AG08395 (cell line): ENCODE measurements at places on chromosomes 3 and 15.

- DNase-seq = no peak
Measured at GRCh38 chr15:81724536-81724935, 321.3 kb downstream of the MEX3B start.

- DNase-seq = no peak
Measured at GRCh38 chr3:71072287-71072686, 511.2 kb downstream of the FOXP1 start.

DNA sequence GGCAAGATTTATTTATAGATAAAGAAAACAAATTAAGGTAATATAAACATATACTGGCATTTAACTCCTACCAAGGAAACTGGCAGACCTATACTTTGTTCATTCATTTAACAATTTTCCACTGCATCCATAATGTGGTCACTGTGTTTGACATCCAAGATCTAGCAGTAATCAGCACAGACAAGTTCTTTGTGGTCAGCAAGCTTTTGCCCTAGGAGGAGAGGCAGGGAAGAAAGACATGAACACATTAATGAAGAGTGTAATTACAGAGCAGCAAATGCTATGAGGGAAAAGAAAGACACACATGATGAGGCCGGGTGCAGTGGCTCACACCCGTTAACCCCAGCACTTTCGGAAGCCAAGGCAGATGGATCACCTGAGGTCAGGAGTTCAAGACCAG lies 34.4 kb downstream of the SUCLG2 start:
- no peak for DNase-seq

DNA sequence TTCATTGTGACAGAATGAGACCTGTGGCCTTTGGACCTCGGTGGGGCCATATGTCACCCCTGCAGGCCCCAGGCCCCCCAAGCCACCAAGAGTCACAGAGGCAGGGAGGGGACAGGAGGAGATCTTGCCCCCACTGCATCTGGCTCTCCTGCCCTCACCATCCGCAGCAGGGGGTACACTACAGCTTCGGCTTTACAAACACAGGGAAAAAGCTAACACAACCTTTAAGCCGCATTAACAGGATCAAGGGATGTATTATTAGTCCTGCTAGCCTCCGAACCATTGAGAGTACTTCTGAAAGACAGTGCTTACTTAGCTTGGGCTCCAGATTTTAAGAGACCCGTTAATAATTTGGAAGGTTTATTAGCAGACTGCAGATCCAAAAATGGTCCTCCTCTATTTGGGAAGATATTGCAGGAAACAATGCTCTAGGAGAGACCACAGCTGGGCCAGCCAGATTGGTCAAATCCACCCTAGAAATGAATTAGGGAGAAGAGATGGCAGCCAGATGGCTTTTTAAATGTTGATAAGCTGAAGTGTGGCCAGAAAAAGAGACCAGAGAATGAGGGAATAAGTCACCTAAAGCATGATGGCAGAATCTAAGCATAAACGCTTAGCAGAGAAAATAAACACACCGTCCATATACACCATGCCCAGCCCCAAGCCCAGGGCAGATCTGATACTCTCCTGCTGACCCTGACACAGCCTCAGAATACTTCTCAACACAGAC lies 31.5 kb downstream of the SRGAP3 start:
- DNase-seq = no peak
